Large intestine (tissue), 12 donors: ENCODE measurements at places on chromosomes 1 and 21.

DNA sequence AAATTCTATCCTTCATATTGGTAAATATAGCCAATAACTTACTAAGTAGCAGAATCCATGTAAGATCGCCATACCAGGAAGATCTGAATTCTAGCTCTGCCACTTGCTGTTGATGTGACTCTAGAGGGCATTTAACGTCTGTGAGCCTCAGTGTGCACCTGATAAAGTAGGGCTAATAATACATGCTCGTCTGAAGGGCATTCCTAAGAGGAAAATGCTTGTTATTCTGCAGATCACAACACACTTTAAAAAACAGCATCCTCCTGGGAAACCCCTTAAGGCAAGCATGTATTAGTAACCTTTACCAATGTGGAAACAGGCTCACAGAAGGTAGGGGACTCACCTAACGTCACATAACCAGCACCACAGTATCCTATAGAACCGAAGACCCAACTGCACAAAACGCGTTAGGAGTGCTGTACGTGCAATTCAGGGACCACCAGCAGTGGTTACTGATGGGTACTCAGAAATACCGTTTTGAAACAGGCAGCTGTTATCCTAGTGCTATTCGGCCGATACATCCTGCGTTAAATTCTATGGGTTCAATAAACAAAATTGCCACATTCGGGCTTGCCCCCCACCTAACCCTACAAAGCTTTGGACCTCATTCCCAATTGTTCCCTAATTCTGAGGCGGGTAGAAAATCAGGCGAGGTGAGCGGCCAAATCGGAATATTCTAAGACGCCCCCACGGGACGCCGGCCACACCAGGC, 758 bp downstream of the DEPDC1 start:
- no peak for DNase-seq

DNA sequence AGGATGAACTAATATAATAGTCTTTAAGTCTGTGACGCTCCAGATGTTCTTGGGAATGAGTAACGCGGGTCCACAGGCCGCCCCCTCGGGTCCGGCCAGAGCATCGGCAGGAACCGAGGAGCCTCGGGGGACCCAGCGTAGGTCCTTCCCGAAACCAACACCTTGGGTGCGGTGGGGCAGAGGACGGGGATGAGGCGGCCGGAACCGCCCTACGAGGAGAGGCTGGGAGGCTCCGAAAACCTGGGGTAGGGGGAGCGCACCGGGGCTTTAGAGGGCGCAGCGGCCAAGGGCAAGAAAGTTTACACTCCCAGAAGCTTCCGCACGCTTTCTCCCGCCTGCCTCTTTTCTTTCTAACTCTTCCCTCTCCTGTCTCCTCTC, 7.1 kb downstream of the DMRTA2 start:
- DNase-seq = no peak

DNA sequence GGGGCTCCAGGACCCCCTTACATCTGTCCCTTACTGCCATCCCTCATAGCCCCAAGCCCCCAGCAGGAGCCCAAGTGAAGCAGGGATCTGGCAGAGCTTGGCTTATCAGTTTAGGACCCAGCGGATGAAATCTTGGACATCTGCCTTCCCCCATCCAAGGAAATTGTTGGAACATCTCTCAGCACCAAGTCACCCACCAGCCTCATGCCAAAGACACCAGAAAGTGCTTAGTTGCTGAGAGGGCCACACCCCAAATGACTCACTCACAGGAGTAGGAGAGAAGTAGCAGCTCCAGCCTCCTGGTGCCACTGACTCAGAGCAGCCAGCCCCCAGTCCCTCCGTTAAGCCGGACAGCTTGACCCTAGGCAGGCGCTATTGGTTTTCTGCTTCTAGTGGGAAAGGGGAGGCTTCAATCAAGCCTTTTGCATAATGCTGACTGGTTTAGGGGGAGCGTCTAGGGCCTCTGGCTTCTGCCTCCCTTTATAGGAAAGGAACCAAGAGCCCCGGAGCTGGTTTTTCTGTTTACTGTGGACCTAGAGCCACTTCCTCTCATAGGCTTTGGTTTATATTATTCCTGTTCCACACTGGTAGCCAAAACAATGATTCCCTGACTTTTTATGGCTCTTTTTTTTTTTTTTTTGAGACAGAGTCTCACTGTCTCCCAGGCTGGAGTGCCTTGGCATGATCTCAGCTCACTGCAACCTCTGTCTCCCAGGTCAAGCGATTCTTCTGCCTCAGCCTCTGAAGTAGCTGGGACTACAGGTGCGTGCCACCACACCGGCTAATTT, 114.2 kb upstream of the IPO9 start:
- DNase-seq = peak; percentile 73

GRCh38 chr1:117416546-117417125, 49.4 kb downstream of the MAN1A2 start:
- DNase-seq = no peak

DNA sequence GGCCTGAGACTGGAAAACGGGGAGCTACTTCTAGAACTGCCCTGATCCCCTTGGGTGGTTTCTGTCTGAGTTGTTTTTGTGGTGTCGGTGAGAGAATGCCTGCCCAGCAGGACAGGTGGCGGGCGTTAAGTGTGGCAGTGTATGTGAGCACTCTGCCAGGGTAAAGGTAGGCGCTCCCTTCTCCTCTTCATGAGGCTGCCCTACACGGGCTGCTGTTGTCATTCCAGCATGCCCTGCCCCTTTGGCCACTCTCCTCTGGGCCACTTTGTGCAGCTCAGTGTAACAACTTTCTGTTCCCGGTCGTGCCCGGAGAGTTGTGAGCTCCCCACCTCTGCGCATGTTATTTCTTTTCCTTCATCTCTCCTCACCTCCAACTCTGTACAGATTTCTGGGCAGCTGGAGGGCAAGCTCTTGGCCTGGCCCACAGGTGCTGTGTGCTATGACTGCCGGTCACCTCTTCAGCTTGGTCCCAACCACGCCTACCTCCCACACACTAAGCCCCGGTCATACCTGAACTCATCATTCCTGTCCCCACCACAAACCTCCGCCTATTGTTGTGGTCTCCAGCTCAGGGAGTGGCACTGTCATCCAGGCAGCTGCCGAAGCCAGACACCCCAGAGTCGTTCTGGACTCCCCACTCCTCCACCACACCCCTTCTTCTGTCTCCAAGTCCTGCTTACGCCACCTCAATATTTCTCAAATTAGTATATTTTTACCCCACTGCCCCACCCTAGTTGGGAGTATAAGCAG, 69.0 kb downstream of the GADD45A start:
- DNase-seq = no peak

DNA sequence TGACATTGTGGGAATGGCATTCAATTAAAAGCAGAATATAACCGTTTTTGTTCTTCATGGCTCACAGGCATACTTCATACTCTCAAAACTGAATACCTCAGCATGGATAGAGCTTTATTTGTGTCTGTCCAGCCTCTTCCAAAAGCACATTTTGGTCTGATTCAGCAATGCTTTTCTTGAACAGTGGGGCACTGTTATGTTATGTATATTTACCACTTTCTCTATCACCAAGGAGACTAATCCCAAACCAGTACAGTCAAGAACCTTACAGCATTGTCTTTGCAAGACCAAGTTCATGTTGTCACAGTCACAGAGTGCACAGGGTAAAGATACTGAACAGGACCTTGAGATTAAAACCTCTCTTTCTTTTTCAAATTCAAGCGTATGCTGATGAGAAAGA, 582.8 kb downstream of the PTBP2 start:
- DNase-seq = no peak

DNA sequence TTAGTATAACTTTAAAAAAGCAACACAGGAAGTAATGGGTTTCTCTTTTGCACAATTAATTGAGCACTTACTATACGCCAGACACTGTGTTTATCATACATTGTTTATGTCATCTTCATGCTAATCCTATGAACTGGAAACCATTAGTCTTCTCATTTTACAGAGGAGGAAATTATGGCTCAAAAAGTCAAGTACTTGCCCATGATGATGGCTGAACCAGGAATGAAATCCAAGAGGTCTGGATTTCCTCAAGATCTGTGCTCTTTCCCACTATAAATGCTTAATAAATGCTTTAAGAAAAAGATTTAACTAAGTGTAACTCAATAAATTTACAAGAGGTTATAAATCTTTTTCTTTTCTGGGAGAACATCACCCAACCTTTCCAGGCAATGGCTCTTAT, 303.7 kb upstream of the RRP15 start:
- no peak for DNase-seq

DNA sequence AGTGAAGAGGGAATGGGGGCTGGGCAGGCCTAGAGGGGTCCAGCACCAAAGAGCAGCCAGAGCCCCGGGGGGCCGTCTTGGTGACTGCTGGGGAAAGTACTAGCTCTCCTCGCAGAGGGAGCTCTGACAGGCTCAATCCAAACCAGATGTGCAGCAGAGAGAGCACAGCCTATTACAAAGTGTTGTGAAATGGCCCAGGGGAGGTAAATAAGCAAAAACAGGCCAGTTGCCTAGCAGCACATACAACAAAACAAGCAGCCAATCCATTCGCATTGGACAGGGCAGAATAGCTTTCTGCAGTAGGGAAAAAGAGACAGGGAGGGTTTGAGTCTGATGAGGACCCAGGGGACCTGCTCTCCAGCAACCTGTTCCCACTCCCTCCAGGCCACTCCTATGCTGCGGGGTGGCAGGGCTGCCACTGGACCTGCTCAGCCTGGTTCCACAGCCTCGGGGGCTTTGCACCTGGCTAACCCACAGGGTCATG, 239.6 kb upstream of the FGGY start:
- peak; percentile 86 for DNase-seq

DNA sequence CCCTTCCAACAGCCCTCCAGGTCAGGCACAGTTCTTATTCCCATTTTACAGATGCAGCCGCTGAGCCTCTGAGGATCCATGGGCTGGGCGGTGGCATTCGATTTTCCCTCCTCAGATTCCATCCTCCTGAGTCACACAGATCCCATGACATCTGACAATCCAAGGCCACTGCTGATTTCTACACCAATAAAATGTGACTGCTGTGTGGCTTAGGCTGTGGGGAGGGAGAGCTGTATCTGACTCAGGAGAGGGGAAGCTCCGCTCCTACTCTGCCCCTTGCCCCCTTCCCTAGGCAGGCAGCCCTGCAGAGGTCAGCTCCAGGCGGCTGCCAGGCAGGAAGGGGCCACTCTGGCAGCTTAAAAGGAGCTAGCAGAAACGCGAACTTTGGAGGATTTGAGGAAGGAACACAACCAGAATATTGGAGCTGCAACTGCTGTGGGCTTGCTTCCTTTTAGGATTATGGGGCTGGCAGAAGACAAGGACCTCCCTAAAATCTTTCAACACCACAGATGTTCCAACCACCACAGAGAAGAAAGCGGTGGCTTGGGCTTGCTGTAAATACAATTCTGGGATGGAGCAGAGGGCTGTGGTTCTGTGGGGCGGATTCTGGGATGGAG, 50.0 kb downstream of the MRPL37 start:
- peak; percentile 79 for DNase-seq

- peak; percentile 79 for DNase-seq
Observed at GRCh38 chr1:10755970-10756521, 40.4 kb downstream of the CASZ1 start.
